Pulmonary artery endothelial cell (primary cell): ENCODE measurements at places on chromosomes 12 and 14. TPM values are rescaled to one million over a fixed set of nuclear protein-coding genes. Genes with fewer than 3 reads are reported as not detected.

SSPN gene
- 1.1 and 2.0 TPM in 2 replicates for total RNA-seq

DNA sequence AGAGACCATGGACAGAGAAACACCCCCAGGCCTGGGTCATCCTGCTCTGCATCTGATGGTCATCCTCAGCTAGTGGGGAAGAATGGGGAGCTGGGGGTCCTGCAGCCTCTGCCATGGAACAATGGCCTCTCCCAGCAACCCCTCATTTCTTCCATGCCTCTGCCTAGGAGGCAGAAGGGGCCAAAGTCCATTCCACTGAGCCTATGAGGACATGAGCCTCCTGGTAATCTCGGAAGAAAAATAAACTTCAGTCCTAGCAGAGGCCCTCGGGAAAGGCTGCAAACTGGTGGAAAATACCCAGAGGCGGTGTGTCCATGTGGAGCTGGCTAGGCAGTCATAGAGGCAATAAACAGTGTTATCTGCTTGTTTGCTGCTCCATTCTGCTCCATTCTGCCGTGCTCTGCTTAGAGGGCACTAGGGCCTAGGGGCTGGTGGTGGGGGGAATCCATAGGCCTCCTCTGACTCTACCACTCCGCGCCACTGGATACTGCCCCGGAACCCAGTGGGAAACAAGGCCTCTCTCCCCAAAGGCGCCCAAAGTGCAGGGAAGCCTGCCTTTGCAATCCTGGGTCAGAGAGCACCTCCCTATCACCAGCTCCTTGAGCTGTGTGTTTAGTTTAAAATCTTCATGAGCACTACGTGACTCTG lies 4.5 kb downstream of the PGF start:
- no peak for DNase-seq

IL31 gene
- total RNA-seq = not detected in 2 replicates

TMEM63C gene
- not detected in 2 replicates for total RNA-seq

DNA sequence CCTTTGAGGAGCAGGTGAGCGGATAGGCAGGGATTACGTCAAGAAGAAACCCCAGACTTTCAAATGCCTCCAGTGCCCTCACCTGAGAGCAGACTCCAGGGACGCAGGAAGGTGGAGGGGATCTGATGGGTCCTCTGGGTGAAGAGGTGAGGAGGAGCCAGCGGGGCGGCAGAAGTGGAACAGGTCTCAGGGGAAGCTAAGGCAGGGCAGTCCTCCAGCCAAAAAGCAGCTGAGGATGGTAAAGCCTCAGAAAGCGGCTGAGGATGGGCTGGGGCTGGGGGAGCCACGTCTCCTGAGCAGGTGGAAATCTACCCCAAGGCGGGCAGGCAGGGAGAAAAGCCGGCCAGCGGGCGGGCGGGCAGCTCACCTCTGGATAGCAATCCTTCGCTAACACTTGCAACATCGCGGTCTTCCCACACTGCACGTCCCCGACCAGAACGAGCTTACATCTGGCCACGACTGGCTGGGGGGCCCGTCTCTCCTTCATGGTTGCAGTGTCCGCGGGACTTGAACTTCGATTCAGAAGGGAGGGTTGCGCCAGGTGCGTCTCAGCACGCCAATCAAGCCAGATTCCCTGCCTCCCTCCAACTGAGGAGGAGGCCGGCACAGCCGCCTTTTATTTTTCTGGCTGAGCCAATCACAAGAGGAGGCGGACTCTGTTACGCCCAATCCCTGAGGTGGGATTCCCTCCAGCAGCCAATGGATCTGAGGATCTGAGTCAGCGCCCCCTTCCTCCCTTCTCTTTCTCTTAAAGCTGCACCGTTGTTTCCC lies at the start of gene RND1:
RND1 (minus strand) TSS at position 590 of the 771 bp plus-strand sequence; CDS start at position 487, 103 bp downstream.
- DNase-seq = peak; percentile 88

AQP2 gene
- not detected in 2 replicates for total RNA-seq

DNA sequence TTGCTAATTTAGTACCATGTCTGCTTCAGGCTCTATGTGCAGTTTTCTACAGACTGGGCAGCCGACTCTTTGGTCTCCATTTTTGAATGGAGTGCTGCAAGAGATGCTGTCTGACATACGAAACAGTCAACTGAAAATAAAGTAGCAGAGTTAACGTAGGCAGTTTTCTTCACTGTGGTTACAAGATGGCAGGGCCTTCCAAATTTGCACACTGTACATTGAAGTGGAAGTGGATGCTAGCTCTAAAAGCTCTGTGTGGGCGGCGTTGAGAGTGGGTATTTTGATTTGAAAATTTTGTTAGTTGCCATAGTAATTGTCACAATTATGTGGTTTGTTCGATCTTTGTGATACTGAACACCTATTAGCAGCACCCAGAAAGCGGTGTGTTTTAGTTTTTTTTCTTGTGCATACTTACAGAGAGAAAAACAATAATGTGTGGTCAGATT lies 154.9 kb upstream of the ATP2B1 start:
- no peak for DNase-seq

DNA sequence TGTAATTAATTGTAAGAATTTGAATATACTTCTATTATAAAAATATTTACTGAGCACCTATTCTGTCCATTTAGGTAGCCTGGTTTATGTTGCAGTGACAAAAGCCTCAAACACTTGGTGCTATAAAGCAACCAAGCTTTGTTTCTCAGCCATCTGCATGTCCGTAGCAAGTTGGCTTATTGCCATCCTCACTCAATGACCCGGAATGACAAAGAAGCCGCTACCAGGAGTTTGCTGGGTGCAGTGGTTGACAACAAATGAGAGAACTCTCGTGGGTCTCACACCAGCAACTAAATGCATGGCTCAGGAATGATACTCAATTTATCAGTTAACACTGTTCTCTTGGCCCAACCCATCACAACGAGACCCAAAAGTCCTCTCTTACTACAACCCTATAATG lies 553.1 kb downstream of the DIO2 start:
- DNase-seq = no peak

DNA sequence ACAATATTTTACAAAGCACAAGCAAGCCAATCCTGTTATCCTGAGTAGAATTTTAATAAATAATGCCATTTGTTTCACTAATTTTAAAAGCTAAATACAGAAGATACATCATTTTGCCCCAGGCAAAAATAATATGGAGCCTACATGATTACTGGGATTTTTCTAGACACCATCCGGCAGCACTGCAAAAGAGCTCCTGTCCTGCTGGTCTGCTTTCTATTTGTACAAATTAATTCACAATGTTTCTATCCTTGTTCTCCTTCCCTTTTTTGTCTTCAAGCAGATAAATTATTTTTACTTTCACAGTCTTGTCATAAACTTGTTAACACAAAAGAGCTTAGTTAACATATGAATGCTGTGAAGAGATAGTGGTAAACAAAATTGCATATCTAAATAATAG lies 4.6 kb downstream of the SIX1 start:
- DNase-seq = no peak

RIPK3 gene
- 3.7 and 3.9 TPM in 2 replicates for total RNA-seq

DNA sequence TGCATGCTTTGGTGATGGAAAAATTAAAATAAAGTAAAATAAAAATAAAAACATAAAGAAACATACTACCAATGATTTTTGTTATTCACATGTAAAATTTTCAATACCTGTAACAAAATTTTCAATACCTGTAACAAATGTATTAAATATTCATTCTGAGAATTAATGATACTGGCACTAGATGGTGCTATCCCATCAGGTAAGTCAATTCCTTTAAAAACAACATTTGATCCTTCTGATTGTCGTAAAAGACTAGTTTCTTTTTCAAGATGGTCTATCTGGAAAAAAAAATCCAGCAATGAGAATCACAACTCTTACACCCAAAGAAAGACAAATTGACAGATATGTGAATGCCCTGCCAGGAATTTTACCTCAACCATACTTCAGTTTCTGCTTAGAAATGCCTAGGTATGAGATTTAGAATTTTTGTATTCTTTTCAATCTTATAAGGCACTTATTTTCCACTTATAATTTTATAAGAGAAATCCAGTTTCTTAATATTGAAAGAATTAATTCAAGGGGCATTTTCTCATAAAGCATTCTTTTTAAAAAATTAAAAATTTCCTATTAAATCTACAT lies 30.7 kb downstream of the CEP290 start:
- peak; percentile 0 for DNase-seq

IFT81 gene
- 8.2 and 8.4 TPM in 2 replicates for total RNA-seq
